CD4-positive, alpha-beta T cell treated with Interleukin-12 subunit alpha and Interleukin-12 subunit beta, for 1 hour (primary cell): ENCODE measurements at places on chromosomes 1 and 21.

DNA sequence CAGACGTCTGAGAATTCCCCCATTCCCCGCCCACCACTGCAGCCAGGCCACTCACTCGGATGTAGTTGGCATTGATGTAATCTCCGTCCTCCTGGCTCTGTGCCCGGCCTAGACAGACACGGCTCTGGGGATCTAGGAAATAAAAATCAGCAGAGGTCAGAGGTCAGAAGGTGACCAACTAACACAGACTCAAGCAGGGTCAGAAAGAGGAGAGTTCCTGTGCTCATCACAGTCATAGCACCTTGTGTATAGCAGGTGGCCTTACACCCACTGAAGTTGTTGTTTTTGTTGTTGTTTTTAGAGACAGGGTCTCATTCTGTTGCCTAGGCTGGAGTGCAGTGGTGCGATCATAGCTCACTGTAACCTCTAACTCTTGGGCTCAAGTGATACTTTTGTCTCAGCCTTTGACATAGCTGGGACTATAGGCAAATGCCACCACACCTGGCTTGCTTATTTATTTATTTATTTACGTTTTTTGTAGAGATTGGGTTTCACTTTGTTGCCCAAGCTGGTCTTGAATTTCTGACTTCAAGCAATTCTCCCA lies 4.9 kb downstream of the PTPN7 start:
- DNase-seq, result no peak

GRCh38 chr1:57325117-57325516 lies 98.7 kb downstream of the DAB1 start:
- DNase-seq, result no peak

DNA sequence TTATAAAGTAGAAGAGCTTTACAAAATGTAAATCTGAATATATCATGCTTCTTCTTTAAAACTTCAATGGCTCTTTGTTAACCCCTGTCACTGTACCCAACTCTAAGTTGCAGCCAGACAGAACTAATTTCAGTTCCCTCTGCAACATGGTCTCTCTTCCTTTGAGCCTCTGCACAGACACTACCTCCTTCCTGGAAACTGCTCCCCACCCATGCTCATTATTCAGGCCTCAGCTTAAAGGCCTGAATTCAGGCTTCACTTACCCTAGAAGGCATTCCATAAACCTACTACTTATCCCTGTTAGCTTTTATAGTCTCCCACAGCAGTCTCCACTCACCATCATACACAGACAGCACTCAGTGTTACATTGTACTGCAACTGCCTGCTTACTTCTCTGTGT lies 2.6 kb upstream of the EEIG2 start:
- no peak for DNase-seq

GRCh38 chr1:177044390-177044789 lies 120.1 kb downstream of the ASTN1 start:
- DNase-seq, result no peak

DNA sequence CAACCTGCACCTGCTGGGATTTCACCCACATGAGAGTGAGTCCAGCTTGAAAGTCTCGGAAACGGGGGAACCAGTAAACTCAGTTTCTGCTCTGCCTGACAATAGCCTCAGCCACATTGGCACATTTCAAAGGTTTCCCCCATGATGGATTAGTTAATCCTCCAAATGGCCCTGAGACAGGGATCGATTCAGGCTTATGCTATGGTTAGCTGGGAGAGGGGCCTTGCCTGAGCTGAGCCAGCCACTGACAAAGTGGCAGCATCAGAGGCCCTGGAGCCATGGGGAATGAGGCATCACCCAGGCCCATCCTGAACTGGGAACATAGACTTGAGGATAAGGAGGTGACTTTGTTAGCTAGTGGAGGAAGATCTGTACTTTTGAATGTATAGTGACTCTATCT lies 2.9 kb upstream of the CLSTN1 start:
- no peak for DNase-seq

DNA sequence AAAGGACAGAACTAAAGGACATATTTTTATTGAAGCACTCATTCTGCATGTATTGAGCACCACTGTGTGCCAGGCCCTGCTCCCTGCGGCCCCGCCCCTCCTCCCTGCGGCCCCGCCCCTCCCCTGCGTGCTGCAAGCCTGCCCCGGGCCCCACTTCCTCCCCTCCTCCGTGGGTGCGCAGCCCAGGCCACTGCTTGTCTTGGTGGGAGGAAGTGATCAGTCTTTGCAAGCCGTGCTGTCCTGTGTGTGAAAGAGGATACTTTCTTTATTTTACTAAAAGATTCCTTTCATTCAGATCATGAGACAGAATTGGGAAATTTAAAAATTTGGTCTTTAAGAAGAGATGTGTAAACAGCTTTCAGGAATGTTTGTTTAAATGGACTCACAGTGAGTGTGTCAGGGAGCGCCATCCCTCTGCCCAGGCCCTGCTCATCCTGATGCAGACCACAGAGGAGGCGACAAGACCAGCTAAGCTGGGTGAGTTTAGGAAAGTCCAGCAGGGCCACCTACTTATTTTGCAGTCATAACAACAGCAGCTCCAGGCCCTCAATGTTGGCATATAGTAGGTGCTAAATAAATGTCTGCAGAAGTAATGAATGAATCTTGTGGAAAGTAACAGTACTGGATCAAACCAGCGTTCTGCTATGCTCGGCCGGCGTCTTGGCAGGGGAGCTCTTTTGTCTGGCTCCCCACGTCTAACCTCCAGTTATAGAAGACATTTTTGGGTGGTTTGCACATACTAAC lies 88.3 kb upstream of the SELENON start:
- peak; percentile 55 for DNase-seq

DNA sequence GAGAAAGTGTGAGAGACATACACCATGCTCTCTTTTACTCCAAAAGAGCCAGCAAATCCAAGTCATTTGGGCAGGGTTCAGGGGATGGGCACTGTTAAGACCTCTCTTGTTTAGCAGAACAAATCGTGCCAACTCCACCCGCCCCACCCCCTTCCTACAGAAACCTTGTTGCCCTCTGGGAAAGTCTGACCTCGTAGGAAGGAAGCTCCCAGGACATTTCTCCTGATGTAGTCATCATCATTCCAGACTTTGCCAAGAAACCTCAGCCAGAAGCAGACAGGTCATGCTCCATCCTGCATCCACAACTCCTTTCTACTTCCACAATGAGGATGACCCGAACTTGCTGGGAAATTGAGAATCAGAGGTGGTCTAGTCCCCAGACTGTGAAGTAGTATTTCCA lies 57.7 kb downstream of the UBE2T start:
- no peak for DNase-seq

DNA sequence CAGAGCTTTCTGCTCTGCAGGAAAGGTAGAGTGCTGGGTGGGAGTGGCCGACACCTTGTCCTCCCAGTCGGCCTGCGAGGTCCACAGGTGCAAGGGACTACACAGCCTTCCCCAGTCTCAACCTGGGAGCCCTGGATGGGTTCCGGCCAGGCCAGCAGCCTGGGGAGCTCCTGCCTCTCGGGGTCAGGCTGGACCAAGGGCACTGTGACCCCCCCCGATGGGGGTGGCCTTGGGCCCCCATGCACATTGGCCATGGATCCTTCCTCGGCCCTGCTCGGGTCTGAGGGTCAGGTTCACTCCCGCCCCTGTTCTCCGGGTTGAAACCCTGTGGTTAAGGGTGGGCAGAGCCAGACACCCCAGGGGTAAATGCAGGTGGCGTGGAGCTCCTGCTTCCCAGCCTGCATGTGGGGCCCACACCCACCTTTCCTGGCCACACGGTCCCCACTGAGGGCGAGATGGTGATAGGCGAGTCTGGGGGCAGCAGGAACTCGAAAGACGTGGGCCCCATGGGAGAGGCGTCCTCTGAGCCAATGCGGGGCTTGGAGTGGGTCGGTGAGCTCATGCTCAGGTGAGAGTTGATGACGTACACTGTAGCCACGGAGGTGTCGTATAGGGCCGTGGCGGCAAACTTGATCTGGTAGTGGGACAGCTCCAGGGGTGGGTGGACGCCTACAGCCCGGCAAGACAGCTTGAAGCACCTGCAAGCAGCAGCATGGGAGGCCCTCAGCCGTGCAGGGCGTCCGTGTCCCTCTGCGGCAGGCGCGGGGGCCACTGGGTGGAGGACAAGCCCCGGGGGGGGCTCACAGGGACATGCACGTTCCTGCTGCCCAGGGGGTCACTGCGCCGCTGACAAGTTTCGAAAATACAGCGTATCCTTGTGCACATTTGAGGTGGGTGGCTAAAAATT lies 10.8 kb upstream of the TMEM52 start:
- no peak for DNase-seq

DNA sequence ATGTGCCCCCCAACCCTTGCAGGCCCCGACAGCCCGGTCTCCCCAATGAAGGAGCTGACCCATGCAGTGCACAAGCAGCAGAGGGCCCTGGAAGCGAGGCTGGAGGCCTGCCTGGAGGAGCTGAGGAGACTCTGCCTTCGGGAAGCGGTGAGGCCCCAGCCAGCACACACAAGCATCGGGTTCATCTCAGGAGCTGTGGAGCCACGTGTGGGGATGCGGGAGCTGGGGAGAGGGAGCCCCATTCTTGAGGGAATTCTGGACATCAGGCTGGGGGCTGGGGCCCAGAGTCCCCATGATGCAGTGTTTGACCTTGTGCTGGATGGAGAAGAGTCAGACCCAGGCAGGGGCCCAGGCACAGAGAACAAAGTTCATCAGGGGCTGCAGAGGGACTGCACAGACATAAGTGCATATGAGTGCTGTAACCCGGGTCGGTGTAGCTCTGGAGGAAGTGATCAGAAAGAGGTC lies 4.8 kb downstream of the INAVA start:
- DNase-seq, result no peak

- no peak for DNase-seq
Measured at GRCh38 chr1:178819123-178819522, 51.8 kb downstream of the ANGPTL1 start.

- peak; percentile 67 for DNase-seq
Measured at GRCh38 chr1:27979151-27979858, 19.5 kb downstream of the XKR8 start.

DNA sequence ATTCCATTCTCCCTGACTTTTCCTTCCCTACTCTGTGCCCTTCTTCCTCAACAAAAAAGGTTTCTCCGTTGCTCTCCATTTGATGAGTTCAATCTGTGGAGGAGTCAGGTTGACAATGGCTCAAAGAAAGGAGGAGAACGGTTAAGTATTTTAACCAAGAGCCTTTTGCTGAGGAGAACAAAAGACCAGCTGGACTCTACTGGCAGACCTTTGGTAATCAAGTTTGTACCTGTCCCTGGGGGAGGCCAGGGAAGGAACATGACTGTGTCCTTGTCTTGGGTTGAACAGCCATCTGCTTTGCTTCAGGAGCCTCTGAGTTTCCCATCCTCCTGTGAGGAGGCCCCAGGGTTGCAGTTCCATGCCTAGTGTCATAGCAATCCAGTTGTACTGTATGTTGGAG lies 29.9 kb downstream of the TTF2 start:
- DNase-seq, result no peak

DNA sequence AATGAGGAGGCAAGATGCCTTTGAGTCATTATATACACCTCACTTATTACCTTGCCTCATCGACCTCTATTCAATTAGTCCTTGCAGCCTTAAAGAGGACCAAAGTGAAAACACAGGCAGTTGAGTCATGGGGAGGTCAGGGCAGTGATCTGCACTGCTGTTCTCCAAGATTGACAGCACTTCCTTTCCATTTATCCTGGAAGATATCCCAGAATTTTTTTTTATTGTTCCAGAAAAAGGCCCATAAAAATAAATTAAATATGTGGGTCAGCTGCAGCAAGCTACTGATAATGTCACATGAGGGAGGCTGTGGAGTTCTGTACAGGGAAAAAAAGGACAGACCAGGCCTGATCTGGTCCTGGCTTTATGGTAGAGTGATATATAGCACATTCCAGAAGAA lies 33.2 kb upstream of the CDC42BPA start:
- no peak for DNase-seq

DNA sequence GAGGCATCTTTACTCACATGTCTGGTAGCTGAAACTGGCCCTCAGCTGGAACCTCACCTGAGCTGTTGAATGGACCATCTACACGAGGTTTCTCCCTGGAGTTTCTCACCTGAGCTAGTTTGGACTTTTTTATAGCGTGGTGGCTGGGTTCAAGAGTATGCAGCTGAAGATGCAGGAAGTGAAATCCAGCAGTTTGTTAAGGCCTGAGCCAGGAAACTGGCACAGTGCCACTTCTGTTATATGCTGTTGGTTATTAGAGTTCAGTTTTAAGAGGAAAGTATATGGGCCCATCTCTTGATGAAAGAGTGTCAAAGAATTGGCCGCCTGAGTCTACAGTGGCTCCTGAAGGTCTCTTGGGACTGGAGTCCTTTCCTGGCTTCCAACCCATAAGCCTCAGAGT lies 35.6 kb downstream of the STUM start:
- no peak for DNase-seq

DNA sequence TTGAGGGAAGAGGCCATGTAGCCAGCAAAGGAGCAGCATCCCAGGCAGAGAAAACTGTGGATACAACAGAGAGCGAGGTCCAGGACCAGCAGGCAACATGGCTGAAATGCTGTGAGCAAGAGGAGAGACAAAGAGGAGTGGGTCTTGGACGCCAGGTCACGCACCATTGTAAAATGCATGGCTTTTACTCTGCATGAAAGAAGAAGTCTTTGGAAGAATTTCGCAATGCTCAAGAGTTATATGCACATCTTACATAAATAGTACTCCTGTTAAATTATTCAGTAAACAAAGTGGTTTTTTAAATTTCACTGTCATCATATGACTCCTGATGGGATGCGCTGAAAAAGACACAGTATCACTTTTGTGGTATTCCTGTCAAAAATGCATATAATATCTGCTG lies 3.5 kb downstream of the CD244 start:
- DNase-seq, result no peak

GRCh38 chr1:102851616-102852015 lies 256.7 kb downstream of the COL11A1 start:
- no peak for DNase-seq

DNA sequence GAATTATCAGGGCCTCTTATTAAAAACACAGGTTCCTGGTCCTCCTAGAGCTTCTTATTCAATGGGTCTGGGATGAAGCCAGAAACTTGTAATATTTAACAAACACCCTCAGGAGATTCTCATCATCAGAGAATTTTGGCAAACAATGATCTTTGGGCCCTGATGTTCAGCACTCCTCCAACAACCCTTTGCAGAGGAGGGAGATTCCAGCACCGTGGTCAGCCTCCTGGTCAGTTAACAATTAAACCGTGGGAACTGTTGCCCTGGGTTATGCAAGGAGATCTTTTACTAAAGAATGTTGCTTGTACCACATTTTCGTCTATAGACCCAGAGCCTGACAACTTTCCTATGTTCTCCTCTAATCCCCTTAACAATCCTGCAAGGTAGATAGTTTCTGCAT lies 294.4 kb downstream of the PLPP3 start:
- DNase-seq, result no peak

DNA sequence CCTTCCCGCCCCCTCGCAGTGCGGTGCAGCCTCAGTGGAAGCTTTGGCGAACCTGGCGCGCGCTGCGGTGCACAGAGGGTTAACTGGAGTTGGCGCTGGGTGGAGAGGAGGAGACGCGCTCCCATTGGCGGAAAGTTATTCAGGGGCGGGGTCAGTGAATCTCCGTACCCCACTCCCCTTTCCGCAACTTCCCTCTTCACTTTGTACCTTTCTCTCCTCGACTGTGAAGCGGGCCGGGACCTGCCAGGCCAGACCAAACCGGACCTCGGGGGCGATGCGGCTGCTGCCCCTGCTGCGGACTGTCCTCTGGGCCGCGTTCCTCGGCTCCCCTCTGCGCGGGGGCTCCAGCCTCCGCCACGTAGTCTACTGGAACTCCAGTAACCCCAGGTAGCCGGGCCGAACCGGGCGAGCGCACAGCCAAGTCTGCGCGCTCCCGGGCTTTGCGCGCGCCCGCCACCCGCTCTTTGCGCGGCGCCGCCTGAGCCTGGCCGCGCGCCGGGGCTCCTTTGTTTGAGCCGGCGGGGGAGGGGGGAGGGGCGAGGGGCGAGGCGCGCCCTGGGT lies at the start of gene EFNA4:
TSS of gene EFNA4 (plus strand) at position 191 of the 561 bp plus-strand sequence. CDS start at position 275, 84 bp downstream.
- peak; percentile 89 for DNase-seq

- DNase-seq, result no peak
Measured at GRCh38 chr1:65469126-65469888, 48.8 kb downstream of the LEPR start.
